ENCODE measurements at places on chromosomes 5 and 9.

GRCh38 chr5:75672616-75673015 lies 44.6 kb downstream of the POC5 start:
- DNase-seq: no peak

GRCh38 chr5:98372351-98372750 lies 401.1 kb upstream of the RGMB start:
- DNase-seq: no peak

DNA sequence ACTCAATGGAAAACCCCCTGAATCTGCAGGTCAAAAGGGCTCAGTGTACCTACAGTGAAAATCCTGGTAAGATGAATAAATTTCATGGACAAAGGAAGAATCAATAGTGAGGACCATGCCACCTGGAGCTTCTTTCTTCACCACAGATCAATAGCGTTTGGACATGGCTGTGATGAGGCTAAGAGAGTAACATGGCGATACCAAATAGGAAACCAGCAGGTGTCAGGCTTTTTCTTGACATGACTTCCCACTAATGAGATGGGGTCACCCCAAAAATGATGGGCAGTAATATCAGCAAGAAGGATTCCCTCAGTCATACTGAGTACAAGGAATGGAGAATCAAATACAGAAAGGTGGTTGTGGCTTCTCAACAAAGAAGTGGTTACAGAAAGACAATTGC lies 208.5 kb upstream of the PLPPR1 start:
- DNase-seq: no peak

GRCh38 chr5:20832204-20833080 lies 844.4 kb upstream of the CDH18 start:
- no peak for DNase-seq

DNA sequence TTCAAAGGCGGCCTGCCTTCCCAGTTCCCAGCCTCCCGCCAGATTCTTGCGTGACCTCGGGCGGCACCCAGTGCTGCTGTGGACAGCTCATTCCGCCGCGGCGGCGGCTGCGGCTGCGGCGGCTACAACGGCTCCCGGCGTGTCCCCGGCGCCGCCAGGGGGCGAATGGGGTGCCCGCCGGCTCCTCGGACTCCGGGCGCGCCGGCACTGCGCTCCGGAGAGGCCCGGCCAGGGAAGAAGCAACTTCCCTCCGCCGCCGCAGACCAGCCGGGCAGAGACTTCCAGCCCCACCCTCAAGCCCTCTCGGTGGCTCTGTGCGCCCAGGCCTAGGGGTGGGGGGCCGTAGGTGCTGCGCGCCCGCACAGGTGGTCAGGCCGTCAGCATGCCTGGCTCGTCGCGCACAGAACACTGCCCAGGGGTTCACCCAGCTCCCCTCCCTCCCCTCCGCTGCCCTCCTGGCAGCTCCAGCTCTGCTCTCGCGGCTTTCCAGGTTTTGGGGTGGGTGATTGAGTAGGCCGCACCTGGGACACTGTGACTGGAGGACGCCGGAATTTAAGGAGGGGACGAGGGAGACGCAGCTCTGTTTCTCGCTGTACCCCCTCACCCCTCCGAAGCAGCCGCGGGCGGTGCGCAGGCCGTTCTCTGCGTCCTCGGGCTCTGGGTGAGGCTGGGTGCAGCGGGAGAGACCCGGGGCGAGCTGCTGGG lies 20.2 kb downstream of the IGIP start:
- DNase-seq: peak; percentile 71

- DNase-seq: no peak
Measured at GRCh38 chr5:142303565-142303964, 21.3 kb downstream of the SPRY4 start.

DNA sequence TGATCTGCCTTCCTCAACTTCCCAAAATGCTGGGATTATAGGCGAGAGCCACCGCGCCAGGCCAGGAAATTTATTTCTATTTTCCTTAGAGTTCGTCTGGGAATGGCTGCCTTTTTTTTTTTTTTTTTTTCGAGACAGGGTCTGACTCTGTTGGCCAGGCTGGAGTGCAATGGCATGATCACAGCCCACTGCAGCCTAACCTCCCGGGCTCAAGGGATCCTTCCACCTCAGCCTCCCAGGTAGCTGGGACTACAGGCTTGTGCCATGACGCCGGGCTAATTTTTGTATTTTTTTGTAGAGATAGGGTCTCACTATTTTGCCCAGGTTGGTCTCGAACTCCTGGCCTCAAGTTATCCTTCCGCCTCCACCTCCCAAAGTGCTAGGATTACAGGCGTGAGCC lies 888 bp upstream of the LAMC3 start:
- DNase-seq: no peak

GRCh38 chr9:27413511-27414219 lies 110.4 kb upstream of the IFNK start:
- DNase-seq: no peak

- no peak for DNase-seq
Measured at GRCh38 chr9:112541685-112542084, 55.1 kb downstream of the KIAA1958 start.

DNA sequence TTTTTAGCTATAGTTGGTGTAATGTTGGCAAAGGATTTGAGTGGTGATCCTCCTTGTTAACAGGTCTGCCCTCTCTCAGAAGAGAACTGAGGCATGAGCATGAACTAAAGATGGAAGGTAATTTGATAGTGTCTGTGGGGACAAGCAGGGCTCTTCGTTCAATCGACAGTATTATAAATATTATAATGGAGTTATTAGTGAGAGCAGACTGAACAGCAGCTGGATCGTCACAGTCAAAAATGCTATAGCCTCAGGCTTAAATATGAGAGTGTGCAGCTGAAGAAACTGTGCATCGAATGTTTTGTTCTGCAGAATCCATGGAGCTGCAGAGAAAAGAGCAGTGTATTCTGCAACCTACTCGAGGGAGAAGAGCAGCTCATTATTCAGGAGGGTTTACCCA lies 757.3 kb downstream of the DNAH5 start:
- no peak for DNase-seq

GRCh38 chr5:78534148-78534904 lies 114.2 kb downstream of the LHFPL2 start:
- no peak for DNase-seq

DNA sequence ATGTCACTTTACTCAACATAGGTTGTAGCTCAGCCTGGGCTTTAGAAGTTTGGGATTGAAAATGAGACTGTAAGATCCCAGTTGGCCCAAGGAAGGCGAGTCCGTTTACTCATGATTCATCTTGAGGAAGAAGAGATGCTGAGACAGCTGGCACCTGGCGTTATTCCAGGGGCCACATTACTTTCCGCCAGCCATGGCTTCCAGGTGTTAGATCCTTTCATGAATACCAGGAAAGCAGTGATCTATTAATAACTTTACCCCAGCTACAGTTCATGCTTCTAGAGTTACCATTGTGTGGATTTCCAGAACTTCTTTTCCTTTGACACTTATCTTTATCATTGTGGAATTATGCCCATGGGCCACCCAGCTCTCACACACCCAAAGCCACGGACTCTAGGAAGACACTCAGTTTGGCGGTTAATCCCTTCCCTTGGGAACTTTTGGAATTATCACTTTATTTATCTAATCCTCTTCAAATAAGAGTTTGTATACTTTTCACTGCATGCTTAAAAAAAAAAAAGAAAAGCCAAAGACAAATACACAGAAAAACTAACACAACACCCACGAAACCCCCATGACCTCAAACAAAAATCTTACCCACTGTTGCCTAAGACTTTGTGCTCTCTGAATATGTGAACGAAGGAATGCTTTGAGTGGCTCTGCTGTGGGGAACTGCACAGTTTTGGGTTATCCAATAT lies 26.9 kb downstream of the RAI14 start:
- no peak for DNase-seq

- no peak for DNase-seq
Measured at GRCh38 chr9:79574781-79575180, 3.0 kb downstream of the TLE4 start.

- no peak for DNase-seq
Measured at GRCh38 chr9:86287013-86287412, 4.7 kb upstream of the ISCA1 start.

DNA sequence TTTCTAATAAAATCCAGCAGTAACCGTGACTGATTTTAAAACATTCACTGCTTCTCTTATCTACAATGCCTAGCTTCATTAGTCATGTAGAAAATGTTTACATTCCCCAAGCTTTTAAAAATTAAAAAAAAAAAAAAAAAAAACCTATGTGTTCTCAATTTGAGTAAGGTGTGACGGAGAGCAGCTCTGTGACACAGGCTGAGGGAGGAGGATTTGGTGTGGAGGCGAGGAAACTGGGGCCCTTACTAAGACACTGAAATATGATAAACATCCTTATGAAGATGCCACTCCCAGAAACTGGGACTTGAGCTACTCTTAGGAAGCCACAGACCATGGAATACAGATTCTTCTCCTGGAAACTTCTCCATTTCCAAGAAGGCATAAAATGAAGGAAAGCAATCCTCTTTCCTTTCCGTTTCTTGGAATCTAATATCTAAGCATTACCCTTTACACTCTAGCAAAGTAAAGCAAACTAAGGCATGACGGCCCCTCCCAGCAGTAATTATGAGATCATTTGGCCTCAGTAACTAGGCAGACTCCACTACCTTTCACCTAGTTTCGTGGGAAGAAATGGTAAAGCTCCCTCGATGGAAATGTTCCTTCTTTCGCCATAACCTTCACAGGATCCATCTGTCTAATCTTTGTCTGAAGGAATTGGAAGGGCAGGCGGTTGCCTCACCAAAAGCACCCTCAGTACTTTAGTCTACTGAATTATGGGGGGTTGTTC lies 23.5 kb downstream of the GRAMD2B start:
- peak; percentile 41 for DNase-seq

- DNase-seq: no peak
Measured at GRCh38 chr9:6907772-6908381, 150.1 kb downstream of the KDM4C start.

DNA sequence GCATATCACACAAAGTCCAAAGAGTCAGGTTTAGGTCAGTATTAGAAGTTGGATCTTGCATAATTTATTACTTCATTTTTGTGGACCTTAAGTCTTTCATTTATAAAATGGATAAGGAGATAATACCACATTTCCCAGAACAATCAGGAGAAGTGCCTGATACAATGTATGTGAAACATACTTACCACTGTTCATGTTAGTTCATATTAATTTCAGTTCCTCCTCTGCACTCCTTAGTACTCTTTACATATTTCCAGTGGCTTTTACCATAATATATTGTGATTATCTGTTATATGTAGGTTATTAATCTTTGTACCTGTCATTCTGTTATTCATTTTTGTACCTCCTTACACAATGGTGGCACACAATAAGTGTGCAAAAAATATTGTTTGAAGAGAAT lies 214.4 kb downstream of the ARL15 start:
- DNase-seq: no peak

DNA sequence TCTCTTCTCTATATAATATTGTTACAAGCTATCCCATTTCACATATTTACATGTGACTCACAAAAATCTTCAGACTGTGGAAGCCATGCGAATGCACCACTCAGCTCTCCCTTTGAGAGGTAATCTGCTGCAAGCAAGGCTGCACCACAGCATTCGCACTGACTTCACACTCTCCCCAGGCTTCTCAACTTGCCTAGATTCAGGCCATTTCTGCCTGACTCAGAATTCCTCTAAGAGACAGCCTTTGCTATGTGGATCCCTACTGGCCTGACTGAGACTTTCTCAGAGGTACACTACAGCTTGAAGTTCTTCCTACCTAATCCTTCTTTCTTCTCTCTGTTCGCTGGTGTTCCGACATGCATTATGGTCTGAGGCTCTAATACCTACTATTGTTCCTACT lies 21.1 kb upstream of the DMRTA1 start:
- DNase-seq: no peak

DNA sequence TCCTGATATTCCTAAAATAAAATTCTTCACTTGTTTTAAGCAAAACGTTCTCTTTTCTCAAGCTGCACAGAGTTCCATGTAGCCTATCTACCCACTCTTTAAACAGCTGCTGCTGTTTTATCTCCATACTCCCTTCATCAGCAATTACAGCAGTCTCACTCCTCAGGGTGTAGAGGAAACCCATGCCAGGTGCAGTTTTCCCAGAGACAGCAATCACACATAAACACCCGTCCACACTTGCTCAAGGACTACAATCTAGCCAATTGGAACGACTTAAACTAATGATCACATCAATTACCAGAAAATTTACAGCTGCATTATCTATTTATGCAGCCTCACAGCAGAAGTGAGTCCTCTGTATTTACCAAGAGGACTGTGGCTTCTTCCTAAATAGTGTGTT lies 141.7 kb downstream of the HTR1A start:
- DNase-seq: no peak

DNA sequence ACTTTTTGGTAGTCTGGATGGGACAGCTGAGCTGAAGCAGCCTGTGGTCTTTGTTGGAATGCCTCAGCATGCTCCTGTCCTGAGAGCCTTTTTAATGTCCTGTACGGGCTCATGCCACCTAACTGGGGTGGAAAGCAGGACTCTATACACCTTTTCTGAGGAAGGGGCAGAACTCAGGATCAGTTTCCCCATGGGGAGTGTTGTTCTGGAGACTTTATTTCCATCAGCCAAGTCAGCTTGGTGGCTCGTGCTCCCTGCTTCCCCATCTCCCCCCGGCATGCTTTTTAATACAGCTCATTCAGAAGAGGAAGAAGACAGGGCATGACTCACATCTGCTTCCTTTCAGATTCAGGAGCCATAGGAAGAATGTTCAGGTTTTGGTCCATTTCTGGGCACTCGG lies 5.1 kb upstream of the SEPTIN8 start:
- DNase-seq: no peak

- DNase-seq: no peak
Measured at GRCh38 chr9:123658792-123659191, 271.1 kb downstream of the DENND1A start.

GRCh38 chr9:101453776-101454570 lies 18.4 kb upstream of the ALDOB start:
- DNase-seq: no peak

DNA sequence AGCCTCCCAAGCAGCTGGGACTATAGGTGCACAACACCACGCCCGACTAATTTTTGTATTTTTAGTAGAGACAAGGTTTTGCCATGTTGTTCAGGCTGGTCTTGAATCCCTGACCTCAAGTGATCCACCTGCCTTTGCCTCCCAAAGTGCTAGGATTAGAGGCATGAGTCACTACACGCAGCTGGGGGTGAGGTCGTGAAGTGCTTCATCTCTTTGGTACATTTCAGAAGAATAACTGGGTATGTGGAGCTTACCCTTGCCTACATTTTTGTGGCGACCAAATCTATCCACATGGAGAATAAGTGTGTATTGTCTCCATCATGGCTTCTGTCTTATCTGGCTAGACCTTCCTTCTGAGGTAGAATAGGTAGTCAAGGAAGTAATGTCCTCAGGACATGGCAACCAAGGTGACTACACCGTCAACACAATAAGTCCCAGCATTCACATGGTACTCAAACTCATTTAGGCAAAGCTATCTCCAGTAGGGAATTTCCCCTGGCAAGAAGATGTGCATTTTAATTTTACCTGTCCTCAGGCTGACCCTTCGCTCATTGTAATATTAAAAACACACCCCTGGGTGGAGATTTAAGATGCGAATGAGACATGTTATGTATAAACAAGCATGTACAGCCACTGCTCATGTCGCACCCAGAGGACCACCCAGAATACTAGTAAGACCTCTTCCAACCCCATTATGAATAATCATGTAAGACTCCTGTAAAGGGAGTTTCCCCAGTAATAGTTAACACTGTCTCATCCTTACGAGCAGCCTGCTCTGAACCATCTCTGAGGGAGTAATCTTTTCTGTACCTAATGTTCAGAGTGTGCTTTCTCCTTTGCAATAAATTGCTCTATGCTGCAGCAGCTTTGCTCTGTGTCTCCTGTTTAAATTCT lies 1173.2 kb downstream of the TAF11L14 start:
- no peak for DNase-seq

Data from stimulated activated naive CD8-positive, alpha-beta T cell treated with anti-CD3 and anti-CD28 coated beads, Interleukin-15, Interleukin-2, amounts not matched to agents 100 U/mL and 50 U/mL, for 24 hours (primary cell).